Activated CD4-positive, alpha-beta T cell treated with anti-CD3 and anti-CD28 coated beads for 1 hour (primary cell): ENCODE measurements at places on chromosomes 5 and 9.

- no peak for DNase-seq
Observed at GRCh38 chr9:38359689-38360385, 32.7 kb upstream of the ALDH1B1 start.

- DNase-seq, result no peak
Observed at GRCh38 chr5:82320966-82321365, 42.8 kb upstream of the RPS23 start.

DNA sequence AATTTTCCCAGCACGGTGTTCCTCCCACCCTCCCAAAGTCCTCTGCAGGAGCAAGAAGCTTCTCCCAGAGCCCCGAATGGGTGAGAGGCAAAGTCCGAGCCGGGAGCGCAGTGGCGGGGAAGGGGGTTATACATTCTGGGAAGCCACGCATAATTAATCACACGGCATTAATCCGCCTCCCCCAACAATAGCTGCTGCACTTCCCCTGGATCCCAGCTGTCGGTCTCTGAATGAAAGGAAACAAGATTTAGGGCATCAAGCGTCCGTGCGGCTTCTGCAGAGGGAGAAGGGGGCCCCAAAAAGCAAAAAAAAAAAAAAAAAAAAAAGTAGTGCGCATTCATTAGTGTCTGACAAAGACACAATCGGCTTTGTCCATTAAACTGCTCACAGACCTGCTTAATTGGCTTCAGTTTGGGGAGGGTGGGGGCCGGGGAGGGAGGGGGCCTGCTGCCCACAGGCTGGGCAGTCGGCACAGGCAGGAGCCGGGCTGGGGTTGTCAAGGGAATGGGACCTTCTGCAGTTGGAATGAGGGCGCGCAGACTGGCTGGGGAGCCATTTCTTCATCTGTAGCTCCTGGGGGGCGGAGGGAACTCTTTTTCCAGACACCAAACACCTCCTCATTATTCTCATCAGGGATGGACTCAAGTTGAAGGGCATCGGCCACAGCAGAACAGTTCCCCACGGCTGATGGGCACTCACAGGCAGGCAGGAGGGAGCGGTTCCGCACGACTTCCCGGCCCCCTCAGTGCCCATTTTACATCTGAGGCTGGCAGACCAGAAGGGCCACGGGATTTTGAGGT, 3.4 kb downstream of the NOTCH1 start:
- DNase-seq, result no peak

GRCh38 chr5:149618581-149619248, 37.4 kb downstream of the ARHGEF37 start:
- DNase-seq, result no peak

- DNase-seq, result no peak
Observed at GRCh38 chr9:124487260-124488182, 19.7 kb downstream of the NR5A1 start.

DNA sequence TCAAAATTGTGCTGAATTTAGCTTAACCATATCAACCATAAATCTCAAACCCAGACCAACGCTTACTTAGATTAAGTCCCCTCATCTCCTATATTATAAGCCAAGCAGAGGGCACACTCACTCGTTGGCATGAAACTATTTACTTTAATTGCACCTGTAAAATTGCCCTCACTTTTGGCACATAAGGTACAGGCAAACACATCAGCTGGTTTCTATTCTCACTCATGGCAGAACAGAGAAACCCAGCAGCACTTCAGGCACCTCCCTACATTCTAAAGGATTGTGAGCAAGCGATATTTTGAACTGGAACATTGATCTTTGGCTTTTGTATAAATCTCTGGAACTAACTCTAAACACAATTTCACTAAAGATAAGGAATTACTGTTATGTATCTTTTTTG, 845.6 kb upstream of the CDH6 start:
- no peak for DNase-seq

GRCh38 chr9:7799944-7800285, 337 bp upstream of the DMAC1 start:
- DNase-seq, result no peak
